ENCODE measurements at places on chromosomes 7 and 10. TPM values are rescaled to one million over a fixed set of nuclear protein-coding genes. Genes with fewer than 3 reads are reported as not detected.

CCL24 gene
- 0.47 TPM for total RNA-seq

FXYD4 gene
- total RNA-seq = not detected

GRID2IP gene
- total RNA-seq = 0.08 TPM

GRCh38 chr7:15559416-15559928, 2.3 kb downstream of the AGMO start:
- H3K27ac ChIP-seq = peak overlapping the region; percentile 6
- no peaks in the 10 kb centered on the region for H3K27me3 ChIP-seq
- H3K4me1 ChIP-seq = peaks cover 38% of the 10 kb centered on the region
- DNase-seq = no peak
- H3K36me3 ChIP-seq = no peaks in the 10 kb centered on the region

- H3K4me1 ChIP-seq = no peaks in the 10 kb centered on the region
- no peak overlapping the region for H3K27ac ChIP-seq
- H3K36me3 ChIP-seq = no peaks in the 10 kb centered on the region
These were observed 8.1 kb downstream of the STK32C start for GRCh38 chr10:132299371-132300336.

All from liver (tissue), 10 donors.